ENCODE measurements at places on chromosomes 11 and 22.
A peak's percentile ranks its signal among the peaks of the same experiment; 100 is the strongest.

- DNase-seq: no peak
Observed at GRCh38 chr11:46198245-46199240, 77.3 kb upstream of the PHF21A start.

DNA sequence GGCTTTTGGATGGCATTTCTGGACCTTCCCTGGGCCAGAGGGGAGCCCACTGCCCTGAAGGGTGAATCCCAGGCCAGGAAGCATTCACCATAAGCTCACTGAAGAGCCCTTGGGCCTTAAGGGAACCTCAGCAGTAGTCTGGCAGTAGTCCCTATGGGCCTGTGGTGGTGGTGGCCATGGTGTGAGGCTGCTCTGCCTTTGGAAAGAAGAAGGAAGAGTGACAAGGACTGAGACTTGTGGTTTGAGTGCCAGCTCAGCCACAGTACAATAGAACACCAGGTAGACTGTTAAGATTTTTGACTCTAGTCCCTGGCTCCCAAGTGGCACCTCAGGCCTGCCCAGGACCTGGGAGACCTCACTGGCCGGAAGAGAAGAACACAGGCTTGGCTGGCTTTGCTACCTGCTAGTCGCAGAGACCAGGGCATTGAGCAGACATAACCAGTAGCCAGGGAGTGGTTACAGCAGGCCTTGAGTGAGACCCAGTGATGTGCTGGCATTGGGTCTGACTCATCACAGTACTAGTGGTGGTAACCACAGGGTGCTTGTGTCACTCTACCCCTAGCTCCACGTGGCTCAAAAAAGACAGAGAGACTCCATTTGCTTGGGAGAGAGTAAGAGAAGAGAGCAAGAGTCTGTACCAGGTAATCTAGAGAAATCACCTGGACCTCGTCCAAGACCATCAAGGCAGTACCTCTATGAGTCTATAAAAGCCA is 259.8 kb upstream of the BLID start:
- DNase-seq: peak; percentile 11

DNA sequence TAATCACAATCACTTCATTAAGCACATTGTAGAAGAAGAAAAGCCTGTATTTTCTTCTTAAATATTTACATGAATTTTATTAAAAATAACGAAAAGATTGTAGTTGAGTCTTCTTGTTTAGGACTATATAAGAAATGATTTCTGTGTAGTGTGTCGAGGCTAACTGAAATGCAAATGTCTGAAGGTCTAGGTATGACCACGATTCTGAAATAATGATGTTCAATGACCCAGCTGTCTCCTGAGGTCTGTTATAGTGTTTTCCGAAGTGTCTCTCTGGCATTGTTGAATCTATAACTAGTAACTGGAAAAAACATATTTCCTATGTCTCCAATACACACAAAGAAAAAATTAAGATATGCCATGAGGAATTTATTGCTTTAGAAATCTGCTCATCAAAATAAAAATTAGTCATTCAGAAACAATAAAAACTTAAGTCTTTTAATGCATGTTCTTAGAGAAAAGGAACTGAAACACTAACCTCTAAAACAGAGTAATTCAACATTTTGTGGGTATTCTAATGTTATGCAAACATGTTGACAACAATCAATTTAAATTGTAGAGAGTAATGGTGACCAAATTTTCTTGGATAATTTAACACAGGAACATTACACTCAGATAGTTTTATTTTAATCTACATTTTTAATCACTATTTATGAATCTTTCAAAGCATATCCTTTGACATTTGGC is 55.0 kb downstream of the CASP12 start:
- DNase-seq: no peak

GRCh38 chr11:130548491-130548833 is 100.0 kb downstream of the ADAMTS15 start:
- DNase-seq: no peak

DNA sequence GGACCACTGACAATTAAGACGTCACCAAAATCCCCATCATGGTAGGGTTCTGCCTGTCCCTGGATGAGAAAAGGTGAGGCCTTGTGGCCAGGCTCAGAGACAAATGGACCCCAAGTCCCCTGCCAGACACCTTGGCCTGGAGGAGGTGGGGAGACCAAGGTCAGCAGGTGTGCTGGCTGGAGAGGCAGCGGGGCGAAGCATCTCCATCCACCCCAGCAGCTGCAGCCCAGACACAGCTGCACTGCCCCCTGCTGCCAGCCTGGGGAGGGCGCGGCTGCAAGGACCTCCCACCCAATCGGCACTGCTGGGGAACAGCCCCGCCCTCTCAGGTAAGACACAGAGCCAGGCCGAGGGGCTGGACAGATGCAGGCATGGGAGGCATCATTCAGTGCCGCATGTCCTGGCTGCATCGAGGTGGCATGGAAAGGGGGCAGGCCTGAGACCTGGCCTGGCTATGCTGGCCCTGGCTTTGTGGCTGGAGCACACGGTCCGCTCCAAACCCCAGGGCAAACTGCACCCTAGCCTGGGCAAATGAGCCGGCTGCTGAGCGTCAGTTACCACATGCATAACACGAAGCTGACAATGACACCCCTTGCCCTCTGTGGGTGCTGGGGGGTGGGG is 12.2 kb upstream of the MFNG start:
- DNase-seq: peak; percentile 41

DNA sequence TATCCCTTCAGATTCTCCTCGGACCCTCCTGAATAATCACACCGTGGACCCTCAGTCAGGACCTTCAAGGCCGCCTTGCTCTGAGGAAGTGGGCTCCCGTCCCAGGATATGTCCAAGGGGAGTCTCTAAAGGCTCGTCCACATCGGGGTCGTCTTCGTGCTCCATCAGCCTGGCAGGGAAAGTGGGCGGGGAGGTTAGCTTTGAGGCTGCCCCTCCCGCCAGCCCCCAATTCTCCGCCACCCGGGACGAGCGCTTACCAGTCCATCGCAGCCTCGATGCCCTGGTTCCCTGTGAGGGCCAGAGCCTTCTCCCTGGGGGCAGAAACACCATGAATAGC is 472 bp downstream of the UBXN1 start:
- DNase-seq: no peak

DNA sequence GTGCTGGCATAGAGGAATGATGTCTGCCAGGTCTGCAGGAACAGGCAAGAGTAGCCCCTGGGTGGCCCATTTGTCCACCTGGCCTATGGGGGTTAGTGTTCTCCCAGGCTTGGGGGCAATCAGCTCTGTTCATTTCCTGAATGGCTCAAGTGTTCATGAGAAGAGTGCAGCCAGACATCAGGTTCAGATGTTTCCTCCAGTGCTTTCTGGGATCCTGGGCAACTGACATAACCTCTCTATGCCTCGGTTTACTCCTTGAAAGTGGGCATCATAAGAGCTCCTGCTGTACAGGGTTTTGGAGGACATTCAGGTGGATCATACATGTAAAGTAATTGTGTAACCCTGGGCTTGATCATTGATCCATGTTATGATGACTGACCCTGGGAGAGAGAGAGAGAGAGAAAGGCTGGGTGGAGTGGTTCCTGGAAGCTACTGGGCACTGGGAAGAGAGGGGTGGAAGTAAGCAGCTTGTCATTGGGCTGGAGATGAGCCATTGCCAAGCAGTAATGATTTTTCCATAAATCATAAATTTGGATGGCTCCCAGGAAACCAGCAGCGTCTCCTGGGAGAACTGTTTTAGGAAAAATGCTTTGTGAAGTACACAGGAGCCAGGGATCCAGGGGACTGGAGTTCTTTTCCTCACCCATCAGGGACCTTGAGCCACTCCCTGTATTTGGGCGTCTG is 30.2 kb upstream of the ACCSL start:
- DNase-seq: no peak

Measured in NK-92 treated with Interleukin-12 subunit alpha and Interleukin-12 subunit beta, amount 100 ng/mL, for 24 hours (cell line).